CMK (cell line): ENCODE measurements at places on chromosomes 2 and 18.

DNA sequence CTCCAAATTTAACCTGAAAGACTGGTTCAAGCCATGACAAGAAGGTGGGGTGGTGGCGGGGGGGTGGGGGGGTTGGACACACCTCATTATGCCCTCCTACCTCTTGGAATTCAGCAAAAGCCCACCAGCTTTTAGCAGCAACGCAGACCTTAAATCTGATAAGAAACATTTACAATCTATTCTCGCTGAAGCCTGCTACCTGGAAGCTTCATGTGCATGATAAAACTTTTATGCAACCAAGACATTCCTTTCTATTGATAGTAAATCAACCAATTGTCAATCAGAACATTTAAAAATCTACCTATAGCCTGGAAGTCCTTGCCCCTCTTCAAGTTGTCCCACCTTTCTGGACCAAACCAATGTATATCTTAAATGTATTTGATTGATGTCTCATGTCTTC lies 113.6 kb upstream of the FAM98A start:
- DNase-seq = no peak

GRCh38 chr18:45723567-45724355 lies at the start of gene SLC14A1:
SLC14A1 (plus strand) TSS chr18:45724181; CDS start chr18:45730321, 6,140 bp downstream.
- peak; percentile 26 for DNase-seq

GRCh38 chr18:3248658-3249359 lies 1.2 kb downstream of the MYL12A start:
- DNase-seq = no peak

DNA sequence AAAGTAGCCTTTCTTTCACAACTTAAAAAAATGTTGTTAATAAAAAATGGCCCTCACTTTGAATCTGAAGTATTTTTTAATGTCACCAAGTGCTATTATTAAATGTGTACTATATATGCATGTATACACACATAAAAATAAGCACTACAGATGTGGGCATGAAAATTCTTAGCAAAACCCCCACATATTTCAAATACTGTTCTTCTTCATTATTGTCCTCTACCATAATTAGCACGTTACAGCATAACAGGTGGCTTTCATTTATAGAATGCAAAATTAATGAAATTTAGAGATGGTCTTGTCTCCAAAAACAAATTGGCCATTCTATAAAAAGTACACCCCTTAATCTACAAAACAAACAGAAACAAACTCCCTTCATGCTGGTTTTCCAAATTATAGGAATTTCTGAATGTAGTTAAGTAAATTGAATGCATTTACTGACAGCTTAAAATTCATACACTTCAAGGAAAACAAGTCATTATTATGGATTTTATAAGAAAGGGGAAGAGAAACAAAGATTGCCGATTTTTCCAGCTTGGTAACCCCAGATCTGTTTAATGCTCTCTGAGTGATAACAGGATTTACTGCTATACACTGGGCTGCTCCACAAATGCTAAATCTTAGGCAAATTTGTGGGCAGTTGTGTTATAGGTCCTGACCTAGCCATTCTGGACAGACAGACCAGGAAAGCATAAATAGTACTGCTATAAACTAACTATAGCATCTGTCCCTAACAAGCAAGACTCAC lies 67.2 kb downstream of the SPRED2 start:
- no peak for DNase-seq

DNA sequence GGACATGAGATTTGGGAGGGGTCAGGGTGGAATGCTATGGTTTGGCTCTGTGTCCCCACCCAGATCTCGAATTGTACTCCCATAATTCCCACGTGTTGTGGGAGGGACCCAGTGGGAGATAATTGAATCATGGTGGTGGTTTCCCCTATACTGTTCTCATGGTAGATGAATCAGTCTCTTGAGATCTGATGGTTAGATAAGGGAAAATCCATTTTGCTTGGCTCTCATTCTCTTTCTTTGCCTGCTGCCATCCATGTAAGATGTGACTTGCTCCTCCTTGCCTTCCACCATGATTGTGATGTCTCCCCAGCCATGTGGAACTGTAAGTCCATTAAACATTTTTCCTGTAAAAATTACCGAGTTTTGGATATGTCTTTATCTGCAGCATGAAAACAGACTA lies 80.9 kb upstream of the GALNT5 start:
- no peak for DNase-seq

GRCh38 chr2:32990556-32990955 lies 43.8 kb downstream of the LTBP1 start:
- DNase-seq = no peak

GRCh38 chr18:44047585-44047984 lies 633.1 kb upstream of the SETBP1 start:
- DNase-seq = no peak

- peak; percentile 51 for DNase-seq
Observed at GRCh38 chr2:60376252-60376651, 177.2 kb downstream of the BCL11A start.

DNA sequence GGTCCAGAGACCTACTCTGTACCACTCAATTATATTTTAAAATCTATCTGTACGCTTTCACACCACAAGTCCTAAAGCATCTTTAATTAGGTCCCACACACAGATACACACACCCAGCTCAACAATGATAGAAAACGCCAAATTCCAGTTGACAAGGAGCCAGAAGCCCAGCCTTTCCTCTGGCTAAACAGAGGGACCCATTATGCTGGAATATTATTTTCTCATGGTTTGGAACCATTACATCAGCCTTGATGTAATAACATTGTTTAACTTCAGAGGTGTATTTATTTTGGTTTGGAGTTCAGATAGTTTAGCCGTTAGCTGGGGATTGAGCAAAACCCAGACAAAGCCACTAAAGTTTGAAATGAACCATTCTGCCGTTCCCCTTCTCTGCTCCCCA lies 14.0 kb upstream of the INHBB start:
- DNase-seq = no peak

DNA sequence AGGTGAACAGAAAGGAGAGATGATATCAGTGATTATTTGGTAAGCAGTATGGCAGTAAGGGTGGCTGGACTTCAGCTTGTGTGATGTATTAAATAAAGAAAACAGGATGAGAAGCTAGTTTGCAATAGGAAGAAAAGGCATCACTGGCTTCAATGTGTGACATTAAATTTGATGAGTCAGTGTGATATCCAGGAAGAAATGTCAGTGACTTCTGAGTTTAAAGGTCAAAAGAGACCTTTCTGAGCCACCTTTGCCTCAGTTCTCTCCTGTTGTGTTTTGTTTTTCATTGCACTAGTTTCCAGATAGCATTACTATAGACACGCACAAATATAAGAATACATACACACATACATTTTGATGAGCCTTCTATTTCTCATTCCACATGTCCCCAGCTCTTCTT lies 105.6 kb downstream of the PIGN start:
- DNase-seq = no peak

GRCh38 chr18:36095936-36096519 lies 28.7 kb upstream of the RPRD1A start:
- peak; percentile 2 for DNase-seq

DNA sequence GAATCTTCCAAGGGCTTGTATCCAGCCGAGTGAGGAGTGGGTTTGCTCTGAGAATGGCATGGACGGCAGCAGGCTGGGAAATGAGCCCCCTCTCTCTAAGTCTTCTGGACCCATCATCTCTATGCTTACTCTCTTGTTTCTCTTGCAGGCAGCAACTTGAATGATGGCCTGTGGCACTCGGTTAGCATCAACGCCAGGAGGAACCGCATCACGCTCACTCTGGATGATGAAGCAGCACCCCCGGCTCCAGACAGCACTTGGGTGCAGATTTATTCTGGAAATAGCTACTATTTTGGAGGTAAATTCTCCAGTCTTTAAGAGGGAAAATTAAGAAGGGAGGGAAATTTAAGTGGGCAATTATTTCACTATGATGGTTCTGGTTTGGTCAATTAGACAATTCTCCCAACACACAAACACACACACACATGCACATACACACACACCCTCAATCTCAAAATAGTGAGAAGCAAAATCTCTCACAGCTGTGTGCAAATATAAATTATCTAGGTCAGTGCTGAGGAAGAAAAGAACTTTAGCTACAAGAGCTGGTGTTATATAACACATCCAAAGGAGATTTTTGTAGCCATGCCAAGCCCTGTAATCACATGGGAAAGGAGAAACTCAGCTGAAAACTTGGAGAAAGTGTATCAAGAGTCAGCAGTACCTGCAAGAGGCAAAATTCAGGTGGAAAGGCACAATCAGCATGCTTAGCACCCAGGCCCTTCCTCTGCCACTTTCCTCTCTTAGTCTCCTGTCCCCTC lies 499.2 kb downstream of the CNTNAP5 start:
- no peak for DNase-seq

DNA sequence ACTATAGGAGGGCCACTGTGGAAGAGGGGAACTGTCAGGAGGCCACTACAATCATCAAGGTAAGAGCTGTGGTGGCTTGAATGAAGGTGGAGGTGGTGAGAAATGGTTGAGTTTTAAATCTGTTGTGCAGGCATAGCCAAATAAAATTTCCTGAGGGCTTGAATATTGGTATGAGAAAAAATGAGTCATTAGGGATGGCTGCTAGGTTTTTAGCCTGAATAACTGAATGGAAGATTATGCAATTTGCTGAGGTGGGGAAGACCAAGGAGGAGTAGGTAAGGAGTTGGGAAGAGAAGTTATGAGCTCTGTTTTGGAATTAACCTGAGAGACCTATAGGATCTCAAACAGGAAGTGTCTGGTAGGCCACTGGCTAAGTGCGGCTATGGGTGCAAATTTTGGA lies 84.0 kb downstream of the KLHL14 start:
- no peak for DNase-seq

GRCh38 chr2:199875400-199875799 lies 24.4 kb upstream of the FTCDNL1 start:
- no peak for DNase-seq

DNA sequence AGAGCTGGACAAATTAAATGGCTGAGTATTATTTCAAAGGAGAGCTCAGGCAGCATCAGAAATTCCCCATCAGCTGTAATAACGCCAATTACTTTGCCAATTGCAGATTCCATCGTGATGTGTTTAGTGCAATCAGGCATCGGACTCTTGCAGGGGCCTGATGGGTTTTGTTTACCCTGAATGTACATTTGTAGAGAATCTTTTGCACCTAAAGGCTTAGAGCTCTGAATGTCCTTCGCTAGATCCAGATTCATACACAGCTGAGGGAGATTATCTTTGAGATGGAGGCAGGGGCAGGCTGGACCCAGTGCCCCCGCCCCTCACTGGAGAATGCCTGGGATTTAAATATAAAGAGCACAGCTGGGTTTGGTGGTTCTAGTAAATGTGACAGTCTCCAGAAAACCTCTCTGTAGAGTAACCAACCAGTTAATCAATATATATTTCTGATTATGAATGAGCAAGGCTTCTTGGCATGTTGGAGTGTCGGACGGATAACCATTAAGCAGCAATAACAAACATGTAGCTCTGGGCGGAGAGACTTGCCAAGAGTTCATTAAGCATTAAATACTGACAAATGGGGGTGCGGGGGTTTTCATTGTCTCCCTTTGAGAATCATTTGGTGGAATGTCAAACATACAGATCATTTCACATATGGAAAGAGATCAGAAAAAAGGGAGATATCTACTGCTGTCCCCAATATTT lies 200.9 kb downstream of the SETBP1 start:
- no peak for DNase-seq

- no peak for DNase-seq
Observed at GRCh38 chr2:62844311-62845090, 139.0 kb downstream of the EHBP1 start.

DNA sequence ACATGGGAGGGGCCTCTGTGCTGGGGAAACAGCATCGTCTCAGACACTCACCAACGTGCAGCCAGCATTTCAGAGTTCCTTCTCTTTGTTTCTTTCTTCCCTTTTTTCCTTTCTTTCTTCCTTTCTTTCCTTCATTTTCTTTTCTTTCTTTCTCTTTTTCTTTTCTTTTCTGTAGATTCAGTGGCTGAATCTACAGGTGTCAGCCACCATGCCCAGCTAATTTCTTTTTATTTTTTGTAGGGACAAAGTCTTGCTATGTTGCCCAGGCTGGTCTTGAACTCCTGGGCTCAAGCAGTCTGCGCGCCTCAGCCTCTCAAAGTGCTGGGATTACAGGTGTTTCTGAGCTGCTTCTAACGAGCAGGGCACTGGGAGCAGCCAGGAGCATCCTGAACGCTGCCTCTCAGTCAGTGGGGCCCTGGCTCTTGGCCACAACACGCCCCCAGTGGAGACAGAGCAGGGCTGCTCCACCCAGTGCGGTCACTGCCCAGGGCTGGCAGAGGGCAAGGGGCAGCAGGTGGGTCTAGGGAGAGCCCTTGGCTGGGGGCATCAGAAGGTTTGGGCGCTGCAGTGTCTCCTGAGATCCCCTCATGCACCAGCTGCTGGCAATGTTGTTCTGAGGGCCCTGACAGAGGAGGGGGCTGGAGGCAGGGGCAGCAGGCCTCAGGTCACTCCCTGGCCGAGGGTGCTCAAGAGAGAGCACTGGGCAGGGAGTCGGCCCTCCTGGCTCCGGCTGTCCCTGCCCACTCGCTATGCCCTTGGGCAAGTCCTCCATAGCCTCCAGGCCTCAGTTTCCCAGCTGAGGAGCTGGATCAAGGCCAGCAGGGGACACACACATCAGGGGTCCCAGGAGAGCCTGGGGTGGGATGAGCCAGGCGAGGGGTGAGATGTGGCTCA lies 4.7 kb upstream of the KLHL30 start:
- no peak for DNase-seq

DNA sequence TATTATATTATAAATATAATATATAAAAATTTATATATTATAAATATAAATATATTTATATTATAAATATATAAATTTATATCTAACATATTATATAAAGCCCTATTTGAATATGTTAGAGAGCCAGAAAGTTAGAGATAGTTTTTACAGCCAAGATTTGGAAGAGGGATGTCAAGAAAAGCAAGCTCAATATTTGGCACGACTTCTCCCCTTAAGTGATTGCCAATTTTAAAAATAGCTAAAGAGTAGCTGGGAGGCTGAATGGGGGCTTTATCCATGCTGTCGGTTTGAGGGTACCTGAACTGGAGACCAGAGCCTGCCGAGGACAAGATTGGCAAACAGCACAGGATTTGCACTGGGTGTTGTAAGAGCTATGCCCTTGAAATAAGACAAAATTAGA lies 180.9 kb upstream of the GYPC start:
- DNase-seq = no peak

GRCh38 chr2:118255301-118255700 lies 167.0 kb downstream of the INSIG2 start:
- DNase-seq = no peak

GRCh38 chr2:160328811-160329527 lies 128.9 kb upstream of the ITGB6 start:
- DNase-seq = no peak

GRCh38 chr2:203835892-203836800 lies 31.4 kb upstream of the CTLA4 start:
- DNase-seq = no peak

- DNase-seq = no peak
Observed at GRCh38 chr18:41842886-41843285, 112.1 kb upstream of the PIK3C3 start.

- DNase-seq = no peak
Observed at GRCh38 chr2:64001382-64002101, 17.7 kb downstream of the VPS54 start.
